ENCODE measurements at places on chromosomes 6 and 20.

DNA sequence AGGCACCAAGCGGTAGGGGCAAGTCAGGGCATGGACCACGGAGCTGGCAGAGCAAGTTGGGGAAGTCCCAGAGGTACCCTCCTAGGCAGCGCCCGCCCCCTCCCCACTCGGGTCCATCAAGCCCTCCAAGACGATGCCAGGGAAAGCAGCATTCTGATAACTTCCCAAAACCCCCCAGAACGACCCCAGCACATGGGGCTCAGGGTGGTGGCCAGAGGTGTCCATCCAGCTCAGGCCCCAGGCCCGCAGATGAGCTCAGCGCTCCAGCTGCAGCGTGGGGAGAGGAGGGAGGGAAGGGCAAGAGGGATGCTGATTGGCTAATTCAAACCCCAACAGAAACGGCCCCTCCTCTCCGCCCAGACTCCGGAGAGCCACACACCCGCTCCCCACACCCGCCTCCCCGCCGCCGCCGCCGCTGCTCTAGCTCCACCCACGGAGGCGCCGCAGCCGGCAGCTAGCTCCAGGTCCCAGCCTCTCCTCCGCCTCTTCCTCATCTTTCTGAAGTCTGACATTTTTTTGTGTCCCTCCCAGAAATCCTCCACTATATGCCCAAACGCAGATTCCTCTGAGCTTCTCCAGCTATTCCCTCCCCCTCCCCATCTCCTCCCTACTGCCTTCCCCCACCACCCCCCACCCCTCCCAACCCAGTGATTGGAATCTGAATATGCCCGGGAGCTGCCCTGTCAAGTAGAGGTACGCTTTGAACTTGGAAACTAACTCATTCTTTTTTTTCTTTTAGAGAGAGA is 40.3 kb upstream of the TLDC2 start:
- DNase-seq = peak; percentile 94

GRCh38 chr6:26240157-26241032 is 124.6 kb upstream of the BTN3A2 start:
- no peak for DNase-seq

DNA sequence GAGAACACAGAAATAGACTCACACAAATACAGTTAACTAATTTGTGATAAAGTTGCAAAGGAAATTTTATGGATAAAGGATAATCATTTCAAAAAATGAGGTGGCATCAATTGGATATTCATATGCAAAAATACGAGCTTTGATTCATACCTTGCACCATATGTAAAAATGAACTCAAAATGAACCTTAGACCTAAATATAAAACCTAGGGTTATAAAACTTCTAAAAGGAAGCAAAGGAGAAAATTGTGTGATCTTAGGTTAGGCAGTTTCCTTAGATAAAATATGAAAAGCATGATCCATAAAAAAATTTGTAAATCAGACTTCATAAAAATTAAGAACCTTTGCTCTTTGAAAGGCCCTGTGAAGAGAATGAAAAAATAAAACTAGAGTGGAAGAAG is 85.5 kb downstream of the F13A1 start:
- DNase-seq = no peak

GRCh38 chr20:11499101-11499634 is 418.5 kb upstream of the BTBD3 start:
- no peak for DNase-seq

DNA sequence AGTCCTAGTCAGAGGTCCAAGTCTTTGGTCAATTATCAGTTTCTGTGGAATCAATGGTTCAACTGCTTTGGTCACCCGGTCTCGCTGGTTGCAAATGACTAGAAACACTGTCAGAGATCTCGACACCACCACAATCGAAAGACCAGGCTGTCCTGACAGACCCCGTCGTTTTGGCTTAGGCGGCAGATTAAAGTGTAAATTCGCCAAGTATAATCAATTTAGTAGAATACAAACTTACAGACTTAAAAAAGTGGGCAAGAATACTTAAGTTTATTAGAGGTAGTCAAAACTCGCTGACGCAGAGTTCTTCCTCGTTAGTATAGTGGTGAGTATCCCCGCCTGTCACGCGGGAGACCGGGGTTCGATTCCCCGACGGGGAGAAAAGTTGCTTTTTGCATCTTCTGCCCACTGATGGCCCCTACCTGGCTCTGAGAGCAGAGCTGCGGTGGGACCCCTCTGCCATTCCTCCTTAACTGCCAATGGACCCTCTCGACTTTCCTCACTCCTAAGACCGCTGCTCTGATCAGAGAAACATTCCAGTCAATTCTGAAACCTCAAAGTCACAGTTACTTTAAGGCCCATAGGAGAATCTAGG is 30.6 kb upstream of the ZNF184 start:
- DNase-seq = peak; percentile 62

DNA sequence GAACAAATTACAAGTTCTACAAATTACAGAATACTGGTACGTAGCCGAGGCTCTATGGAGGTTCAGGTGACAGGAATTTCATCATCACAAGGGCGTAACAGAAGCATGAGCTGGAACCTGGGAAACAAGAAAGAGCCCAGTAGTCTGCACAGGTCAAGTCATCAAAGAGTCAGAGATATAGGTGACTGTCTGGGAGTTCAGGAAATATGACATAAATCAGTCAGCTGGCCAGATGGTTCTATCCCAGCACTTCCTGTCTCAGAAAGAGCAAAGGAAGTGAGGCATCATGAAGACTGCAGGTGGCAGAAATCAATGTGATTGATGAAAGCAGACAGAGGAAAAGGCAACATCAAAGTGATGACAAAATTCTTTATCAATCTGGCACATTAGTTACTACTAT is 23.3 kb downstream of the MYCT1 start:
- DNase-seq = no peak

DNA sequence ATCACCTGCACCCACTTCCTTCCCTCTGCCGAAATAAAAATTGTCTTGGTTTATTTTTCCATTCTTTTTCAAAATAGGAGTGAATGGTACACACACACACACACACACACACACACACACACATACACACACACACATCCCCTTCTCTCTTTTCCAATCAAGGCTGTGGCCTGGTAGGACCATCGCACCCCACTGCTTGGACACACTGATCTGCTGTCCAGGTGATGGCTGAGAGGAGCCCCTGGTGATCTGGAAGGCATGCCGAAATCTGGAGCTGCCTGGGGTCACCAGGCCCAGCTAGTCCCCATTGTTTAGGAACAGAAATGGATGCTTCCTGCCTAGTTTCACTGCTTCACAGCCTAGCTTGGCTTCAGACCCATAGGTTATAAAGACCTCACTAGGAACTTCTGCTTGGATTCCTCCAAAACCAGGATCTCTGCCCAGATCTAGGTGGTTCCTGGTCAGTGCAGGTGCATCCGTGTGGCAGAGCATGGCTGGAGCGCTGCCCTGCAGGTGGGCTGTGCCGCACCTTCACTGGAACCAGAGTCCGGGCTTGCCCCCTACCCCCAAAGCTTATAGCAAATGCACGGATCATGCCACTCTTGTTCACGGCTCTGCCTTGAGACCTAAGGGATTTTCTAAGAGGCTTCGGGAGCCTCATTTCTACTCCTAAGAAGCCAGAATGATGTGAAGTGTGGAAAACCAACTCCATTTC is 42.9 kb upstream of the DACT2 start:
- DNase-seq = no peak

DNA sequence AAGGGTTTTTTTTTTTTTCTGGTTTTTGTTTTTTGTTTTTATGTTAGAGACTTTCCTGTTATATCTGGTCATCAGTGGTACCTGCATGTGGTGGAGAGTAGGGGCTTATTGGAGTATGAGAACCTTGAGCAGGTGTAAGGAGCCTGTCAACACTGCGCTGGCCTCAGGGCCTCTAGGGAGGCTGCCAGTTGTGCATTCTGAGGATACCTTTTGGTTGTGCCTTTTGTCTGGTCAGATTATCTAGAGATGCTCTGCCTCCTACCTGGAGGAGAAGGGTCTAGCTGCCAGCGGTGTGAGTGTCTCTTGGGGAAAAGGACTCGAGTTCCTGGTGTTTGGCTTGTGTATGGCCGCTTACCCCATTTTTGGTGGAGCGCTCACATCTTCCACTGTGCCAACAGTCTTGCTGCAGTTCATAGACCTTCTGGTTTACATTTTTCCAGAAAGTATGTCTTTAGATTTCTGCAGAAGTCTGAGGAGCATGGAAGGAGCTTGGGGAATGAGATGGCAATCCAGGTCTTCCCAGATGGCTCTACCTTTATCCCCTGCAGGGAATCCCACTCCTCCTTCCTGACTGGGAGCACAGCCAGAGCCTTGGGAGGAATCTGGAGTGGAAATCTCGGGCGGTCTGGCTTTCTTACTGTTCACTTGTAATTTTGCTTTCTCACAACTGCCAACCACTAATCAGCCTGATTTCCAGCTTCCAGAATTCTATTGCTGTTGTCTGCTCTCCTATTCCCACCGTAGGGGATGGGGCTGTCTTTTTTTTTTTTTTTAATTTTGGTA is 49.9 kb downstream of the PTPN1 start:
- DNase-seq = no peak

DNA sequence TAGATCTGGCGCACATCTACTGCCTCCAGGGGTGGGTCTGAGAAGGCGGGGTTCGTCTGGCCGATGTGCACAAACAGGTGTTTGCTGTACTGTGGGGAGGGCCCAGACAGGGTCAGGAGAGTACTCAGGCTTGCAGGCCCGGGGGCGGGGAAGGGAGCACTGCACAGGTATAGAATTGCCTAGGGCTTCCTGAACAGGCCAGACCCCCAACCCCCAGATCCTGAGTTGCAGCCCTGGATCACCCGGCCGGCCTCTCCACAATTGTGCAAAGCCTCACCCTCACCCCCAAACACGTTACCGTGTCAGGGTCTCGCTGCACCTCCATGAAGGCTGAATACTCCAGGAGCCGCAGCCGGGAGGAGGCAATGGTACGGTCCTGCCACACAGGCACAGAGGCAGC is 7.8 kb downstream of the RPL10A start:
- DNase-seq = no peak

- DNase-seq = no peak
These were observed 118.6 kb upstream of the BCLAF1 start for GRCh38 chr6:136408204-136408603.

GRCh38 chr6:45006893-45007292 is 321.2 kb upstream of the RUNX2 start:
- DNase-seq = no peak

GRCh38 chr6:111423055-111423633 is 59.9 kb downstream of the REV3L start:
- DNase-seq = no peak

DNA sequence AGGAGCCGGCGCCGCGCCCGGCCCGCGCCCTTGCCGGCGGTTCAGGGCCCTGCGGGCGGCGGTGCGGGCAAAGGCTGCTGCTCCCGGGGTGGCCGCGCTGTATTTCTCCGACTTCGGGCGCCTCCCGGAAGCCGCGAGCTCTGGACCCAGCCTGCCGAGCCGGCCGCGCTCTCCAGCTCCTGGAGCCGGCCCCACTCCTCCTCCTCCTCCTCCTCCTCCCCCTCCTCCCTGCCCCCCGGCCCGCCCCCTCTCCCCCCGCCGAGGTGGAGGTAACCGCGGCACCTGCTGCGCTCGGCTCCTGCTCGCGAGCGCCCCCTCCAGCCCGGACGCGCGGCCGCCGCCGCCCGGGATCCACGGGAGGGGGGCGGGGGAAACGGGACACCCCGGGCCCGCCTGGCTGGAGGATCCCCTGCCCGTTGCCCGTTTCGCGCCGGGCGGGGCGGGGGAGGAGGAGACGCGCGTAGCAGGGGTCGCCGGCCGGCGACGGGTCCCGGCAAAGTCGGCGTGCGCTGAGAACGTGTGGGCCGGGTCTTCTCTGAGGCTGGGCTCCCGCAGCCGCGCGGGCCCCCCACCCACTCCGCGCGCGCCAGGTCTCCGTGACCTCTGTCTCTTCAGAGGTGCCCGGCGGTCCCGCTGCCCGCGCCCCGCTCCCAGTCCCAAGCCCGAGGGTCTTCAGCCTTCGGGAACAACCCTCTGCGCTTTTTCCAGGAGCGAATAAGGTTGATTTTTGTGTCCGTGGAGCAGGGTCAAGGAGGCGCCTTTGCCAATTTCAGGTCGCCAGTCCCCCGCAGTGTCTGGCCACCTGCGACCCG is at the start of gene SLC22A23:
Gene SLC22A23, minus strand, starts transcription at position 153 of the 812 bp plus-strand sequence. CDS start 491 bp downstream, outside the sequence.
- peak; percentile 78 for DNase-seq

GRCh38 chr6:31815025-31815838 is at the start of the genes HSPA1A and HSPA1L:
Gene HSPA1A, plus strand, starts transcription at chr6:31815543. Its CDS starts 214 bp downstream, at chr6:31815757.
Gene HSPA1L, minus strand, starts transcription at chr6:31815283. Its CDS starts 3,311 bp downstream, at chr6:31811972.
- peak; percentile 96 for DNase-seq

DNA sequence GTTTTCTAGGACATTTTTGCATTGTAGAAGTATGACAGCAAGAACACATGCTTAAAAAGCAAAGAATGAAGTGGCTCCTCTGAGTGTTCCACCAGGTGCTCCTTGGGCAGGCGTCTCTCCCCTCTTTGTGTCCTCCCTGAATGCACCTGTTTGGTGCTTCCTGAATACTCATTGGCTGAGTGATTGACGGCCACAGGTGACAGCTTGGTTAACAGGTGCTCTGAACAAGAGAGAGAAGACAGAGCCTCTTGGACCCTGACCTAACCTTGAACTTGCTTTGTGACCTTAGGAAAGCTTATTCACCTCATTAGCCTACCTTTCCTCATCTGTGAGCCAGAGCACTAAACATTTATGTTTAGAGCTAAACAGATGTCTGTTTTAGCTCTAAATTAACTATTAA is 93.7 kb downstream of the TULP4 start:
- peak; percentile 16 for DNase-seq

- no peak for DNase-seq
These were observed 3.9 kb downstream of the NOL4L start for GRCh38 chr20:32580970-32581838.

DNA sequence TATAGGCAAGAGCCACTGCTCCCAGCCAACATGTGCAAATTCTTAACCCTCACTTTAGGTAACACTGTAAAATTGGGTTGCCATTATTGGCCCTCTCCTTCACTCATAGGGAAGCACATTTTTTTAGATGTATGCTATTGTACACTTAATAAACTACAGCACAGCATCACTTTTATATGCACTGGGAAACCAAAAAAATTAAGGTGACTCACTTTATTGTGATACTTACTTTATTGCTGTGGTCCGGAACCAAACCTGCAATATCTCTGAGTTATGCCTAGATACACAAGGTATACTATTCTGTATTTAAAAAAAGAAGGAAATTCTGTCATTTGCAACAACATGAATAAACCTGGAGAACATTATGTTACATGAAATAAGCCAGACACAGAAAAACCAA is 40.5 kb downstream of the IPCEF1 start:
- DNase-seq = no peak

- DNase-seq = no peak
These were observed 48.3 kb downstream of the AHI1 start for GRCh38 chr6:135449246-135449645.

DNA sequence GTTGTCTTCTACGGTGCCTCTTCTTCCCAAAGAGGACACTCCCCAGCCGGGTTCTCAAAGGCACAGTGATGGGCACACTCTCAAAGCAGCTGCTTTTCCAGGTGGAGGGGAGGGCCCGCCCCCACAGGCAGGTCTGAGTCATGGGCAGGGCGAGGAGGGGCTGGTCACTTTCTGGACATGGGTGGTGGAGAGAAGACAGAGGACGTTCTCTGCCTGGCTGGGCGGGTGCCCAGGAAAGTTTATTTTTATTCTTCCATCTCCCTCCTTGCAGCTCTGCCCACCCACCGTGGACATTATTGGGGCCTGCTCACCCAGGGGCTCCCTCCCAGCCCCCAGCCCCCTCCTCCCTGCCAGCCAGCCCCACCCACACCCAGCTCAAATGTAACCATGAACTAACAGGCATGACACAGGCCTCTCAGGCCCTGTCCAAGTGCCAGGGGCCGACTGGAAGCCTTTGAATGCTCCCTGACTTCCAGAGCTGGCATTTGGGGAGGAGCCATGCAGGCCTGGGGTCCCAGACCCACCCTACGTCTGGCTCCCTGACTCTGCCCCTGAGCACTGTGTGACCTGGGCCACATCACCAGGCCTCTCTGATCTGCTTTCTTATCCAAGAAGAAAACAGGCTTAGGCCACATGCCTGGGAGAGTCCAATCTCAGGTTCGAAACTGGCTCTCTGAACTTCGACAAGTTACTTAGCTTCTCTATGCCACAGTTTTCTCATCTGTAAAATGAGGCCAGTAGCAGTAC is 8.0 kb downstream of the TGM2 start:
- no peak for DNase-seq
